ENCODE measurements at places on chromosomes 11 and 22.
A peak's percentile ranks its signal among the peaks of the same experiment; 100 is the strongest.

- DNase-seq: no peak
These were observed 24.9 kb downstream of the DHCR7 start for GRCh38 chr11:71423181-71423790.

DNA sequence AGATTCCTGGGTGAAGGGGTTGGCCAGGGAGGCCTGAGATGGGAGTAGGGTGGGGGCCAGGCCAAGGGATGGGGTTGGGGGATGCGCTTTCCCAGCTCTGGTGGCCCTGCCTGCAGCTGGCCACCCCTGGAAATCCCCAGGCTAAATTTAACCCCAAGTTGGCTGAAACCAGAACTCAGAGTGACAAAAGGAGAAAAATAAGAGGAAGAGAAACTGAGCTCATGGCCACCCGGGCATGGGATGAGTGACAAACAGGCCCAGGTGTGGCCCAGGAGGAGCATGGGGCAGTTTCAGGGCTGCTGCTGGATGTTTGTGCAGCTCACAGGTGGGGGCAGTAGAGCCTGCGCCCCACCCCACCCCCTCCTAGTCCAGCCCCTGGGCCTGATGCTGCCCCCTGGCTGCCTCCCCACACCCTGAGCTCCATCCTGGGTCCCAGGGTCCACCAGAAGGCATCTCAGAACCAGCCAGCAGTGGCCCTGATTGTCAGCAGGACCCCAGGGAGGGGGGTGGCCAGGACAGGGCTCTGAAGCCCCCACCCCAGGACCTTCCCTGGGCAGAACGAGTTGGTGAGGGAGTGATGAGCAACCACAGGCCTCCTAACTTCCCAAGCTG is 48.0 kb downstream of the IGLL5 start:
- DNase-seq: no peak

- no peak for DNase-seq
These were observed 58.8 kb downstream of the LIF start for GRCh38 chr22:30187529-30188407.

DNA sequence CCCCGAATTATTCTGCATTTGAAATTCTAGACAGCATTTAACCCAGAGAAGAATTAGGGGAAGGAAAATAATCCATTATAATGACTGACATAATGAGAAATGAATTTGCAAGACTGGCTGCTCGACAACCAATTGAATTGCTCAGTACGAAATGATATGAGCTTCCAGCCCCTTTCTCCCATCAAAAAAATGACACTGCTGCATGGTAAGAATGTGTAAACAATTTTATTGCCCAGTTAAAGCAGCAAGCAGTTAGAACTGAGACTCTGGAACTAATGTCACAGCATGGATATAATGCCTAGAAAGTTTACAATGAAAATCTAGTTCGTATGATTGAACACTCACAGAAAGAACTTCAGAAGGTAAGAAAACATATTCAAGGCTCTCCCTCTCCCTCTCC is 24.7 kb upstream of the PCF11 start:
- DNase-seq: no peak

DNA sequence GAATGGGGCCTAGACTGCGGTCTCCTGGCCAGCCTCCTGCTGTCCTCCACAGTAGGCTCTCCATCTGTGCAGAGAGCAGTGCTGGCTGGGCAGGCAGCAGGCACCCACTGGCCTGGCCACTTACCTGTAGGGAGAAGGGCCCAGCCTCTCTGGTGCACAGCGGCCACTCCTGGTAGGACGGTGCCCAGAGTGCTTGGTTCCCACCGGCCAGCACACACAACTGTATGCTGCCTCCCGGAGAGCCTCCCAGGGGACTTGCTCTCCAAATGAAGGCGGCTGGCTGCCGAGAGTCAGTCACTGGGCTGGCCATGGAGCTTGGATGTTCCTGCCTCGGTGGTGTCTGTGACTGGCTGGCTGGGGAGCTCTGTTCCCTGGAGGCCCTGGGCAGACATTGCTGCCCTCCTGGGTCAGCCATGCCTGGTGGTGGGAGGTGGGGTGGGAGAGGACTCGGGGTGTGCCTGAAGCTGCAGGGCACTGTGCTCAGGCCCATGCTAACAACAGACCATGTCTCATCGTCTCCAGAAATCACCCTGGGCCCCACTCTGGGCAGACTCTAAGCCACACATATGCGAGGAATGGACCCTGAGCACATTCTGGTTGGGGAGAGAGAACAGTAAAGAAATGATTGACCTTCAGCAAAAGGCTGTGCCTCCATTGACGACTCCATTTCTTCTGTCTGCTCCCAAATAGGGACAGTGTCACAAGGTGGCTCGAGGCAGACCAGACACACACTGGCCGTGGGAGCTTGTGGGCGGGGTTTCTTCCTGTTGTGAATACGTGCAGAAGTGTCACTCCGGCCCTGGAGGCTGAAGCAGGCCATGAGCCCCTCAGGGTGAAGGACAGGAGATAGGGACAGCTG is 350.8 kb downstream of the TBC1D22A start:
- DNase-seq: no peak

GRCh38 chr11:118415739-118416068 is 14.3 kb downstream of the ATP5MG start:
- DNase-seq: peak; percentile 85

DNA sequence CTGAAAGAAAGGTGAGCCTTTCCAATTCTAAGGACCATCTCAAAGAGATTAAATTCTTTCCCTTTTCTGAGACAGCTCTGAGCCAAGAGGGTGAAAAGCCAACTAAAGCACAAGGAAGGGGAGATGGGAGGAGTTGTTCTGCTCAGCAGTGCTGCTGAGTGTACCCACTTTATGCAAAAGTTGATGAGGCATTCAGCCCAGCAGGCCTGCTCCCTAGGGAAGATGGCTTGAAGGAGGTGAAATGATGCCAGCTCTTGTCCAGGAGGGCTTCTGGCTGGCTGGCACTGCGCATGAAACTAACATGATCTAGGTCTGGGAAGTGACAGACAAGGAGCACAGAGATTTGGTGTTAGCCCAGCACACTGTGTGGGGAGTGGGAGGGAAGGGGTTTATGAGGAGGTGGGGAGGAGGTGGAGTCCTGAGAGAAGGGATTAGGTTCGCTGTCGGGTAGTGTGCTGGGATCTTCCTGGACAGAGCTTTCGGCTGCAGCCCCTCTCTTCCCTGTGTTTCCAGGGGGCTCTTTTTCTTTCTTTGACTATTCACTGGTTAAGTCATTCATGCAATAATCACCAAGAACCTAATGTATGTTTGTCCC is 225.5 kb upstream of the NARS2 start:
- DNase-seq: no peak

DNA sequence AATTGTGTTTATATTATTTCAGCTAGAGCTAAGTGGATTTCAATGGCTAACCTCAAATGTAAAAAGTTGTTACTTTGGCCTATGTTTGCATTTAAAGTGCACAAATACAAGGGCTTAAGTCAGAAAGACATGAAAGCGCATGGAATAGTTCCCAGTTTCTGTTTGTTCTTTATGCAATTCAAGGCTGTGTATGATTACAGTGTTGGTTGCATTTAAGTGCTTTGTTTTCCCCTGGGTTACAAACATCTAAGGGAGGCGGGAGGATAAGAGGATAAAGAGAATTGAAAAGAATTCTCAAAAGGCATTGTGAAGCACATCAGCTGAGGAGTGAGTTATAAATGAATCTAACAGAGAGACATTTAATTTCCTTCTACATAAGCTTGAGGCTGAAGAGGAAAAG is 453.4 kb downstream of the NTM start:
- DNase-seq: peak; percentile 13

DNA sequence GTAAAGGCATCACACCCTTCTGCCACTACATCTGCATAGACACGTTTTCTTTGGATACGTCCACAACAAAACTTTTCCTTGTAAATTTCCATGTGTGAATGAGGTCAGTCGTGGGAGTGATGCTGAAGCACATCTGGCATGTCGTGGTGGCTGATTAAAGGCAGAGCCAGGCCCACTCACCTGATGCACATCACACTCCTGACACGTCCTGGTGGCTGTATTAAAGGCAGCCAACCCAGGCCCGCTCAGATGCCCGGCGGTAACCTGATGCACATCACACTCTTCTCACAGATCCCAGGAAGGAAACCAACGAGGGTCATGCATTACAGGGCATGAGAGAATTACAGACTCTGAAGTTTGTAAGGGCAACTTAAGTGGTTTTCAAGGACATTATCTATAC is 321.6 kb upstream of the B3GAT1 start:
- no peak for DNase-seq

GRCh38 chr11:126561327-126561893 is 205.9 kb downstream of the ST3GAL4 start:
- DNase-seq: peak; percentile 12

DNA sequence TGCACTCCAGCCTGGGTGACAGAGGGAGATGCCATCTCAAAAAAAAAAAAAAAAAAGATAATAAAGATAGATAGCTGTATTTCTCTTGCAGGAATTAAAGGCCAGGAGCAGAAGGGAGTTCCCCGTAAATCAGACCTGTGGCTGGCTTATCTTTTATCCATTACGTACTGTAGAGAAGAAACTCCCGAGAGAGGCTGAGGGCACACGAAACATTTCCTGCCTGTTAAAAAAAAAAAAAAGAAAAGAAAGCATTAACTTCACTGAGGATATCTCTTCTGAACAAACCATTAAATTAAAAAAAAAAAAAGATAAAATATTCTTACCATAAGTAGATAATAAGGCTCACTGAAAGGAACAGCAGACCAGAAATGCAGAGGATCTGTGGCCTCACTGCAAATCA is 22.5 kb downstream of the P4HA3 start:
- no peak for DNase-seq

GRCh38 chr11:65555693-65556231 is 2.4 kb downstream of the LTBP3 start:
- DNase-seq: no peak

GRCh38 chr11:124311269-124311668 is 2.5 kb downstream of the OR8D1 start:
- no peak for DNase-seq

DNA sequence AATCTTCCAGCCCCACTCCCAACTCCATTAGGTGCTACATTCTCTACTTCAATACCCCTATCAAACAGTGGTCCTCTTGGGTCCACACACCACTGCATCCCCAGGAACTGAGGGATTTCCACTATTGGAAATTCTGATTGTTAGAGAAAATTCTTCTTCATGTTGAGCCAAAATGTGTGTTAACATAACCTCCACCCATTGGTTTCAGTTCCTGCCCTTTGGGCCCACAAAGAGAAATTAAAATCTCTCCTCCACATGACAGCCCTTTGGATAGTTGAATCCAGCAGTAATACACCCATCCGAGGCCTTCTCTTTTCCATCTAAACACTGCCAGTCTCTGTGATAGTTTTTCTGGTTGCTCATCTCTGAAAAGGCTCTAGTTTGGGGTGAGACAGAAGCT is 2.1 kb downstream of the VSIG2 start:
- DNase-seq: no peak

DNA sequence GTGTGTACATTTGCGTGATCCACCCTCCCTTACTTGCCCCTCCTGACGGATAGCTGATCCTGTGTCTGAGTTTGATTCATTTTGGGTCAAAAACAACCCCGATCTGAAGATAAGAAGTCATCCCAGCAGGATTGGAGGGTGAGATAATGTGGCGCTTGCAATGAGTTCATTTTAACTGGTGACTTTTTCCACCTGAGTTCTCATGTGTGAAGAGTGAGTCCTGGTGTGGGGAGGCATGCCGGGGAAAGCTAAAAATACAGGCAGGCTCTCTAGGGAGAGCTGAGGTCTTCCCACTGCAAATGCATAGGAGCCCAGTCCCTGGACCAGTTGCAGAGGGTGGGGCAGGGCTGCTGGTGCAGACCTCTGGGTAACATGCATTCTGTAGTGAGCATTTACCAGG is 35.7 kb upstream of the ELF5 start:
- no peak for DNase-seq

GRCh38 chr22:36755316-36755715 is 20.6 kb downstream of the IFT27 start:
- no peak for DNase-seq

DNA sequence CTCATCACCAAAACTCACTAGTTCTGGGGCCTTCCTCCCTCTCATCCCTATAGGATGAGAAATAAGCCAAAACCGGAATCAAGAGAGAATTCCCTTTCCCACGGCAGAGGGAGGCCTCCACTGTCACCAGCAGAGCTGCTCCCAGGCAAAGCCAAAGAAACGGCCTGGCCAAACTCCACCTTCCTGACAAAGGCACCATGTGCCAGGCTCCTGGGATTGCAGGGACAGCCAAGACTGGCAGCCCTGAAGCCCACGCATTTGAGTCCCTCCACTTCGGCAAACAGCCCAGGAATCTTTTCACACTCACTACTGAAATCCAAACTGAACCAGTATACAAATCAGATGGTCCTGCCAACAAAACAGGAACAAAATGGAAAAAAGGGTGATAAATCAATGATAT is 6.1 kb downstream of the SMCO4 start:
- DNase-seq: no peak

- DNase-seq: no peak
These were observed 11.3 kb upstream of the TREH start for GRCh38 chr11:118690553-118691304.

DNA sequence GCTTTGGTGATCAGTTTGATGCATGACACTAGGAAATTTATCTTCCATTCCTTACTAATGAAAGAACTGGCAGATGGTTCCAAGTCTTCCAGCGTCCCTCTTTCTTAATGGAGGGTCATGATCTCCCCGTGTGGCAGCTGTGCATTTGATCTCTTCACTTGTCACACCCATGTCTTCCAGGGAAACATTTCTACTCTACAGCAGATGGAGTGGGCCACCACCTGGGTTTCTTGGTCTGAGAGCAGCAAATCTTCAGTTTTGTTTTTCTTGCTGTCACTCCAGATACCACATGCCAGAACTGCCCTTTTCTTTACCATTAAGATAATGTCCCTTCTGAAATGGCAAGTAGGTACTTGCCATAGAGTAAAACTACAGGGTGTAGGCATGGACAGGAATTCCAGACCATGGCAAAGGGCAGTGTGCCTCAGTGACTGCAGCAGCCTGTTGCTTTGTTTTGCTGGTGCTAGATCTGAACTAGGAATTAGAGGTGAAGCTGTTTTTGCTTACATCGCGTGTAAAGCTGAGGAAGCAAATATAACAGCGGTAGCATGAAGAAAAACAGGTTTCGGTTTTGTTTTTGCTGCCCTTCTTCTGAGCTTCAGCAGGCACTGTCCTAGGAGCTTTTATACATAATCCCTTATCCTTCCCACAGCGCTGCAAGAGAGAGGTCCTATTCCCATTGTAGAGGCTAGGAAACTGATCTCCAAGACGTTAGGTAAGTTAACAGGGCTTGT is 20.7 kb upstream of the C11orf96 start:
- DNase-seq: no peak

GRCh38 chr22:29626497-29627195 is 23.2 kb downstream of the NF2 start:
- no peak for DNase-seq
